ENCODE measurements at places on chromosomes 1 and 21.
A peak's percentile ranks its signal among the peaks of the same experiment; 100 is the strongest.

DNA sequence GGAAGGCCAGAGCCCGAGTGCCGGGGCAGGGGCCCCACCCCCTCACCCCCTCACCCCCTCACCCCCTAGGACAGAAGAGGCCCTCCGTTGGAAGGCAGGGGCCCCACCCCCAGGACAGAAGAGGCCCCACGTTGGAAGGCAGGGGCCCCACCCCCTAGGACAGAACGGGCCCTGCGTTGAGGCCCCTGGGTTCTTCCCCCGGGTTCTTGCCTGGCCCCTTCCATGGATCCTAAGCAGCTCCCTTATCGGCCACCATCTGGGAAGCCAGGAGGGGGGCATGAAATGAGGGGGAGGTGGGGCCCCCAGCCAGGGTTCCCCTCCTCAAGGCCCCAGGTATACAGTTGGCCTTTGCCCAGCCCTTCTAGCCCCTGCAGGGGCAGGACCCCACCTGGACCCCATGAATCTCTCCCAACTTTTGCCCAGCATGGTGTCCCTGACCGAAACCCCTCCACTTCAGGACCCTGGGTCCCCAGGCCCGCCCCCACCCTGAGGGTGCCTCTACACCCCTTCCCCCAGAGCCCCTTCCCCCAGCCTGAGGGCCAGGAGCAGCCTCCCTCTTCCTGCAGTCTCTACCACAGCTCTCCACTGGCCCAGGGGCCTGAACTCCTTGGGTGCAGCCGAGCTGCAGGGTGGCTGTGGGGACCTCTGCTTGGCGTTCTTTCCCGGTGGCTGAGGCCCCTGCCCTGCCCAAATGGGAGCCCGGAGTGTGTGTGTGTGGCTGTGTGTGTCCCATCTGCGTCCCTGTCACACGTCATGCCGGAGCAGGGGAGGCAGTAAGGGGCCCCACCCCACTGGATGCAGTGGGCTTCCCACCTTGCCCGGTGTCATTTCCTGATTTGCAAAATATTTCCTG, 4.3 kb upstream of the VWA1 start:
- peak; percentile 48 for DNase-seq

DNA sequence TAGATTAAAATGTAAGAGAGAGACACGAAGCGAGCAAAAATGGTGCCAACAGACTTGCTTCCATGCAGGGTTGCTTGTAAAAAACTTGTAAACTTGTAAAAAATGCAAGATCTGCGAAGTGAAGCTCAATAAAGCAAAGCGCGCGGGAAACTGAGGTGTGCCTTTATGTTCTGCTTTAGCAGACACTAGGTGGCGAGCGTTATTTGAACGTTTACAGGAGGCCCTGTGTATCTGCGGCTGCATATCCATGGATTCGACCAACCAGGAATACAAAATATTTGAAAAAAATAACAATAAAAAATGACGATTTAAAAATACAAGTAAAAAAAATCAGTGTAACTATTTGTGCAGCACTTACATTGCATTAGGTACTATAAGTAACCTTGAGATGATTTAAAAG, 1.5 kb downstream of the UBE2G2 start:
- peak; percentile 80 for DNase-seq

GRCh38 chr1:22457345-22457744, 5.7 kb downstream of the ZBTB40 start:
- DNase-seq = no peak

- DNase-seq = no peak
Measured at GRCh38 chr1:18348354-18348753, 132.4 kb upstream of the KLHDC7A start.

GRCh38 chr1:236425031-236425663, 31.1 kb downstream of the EDARADD start:
- no peak for DNase-seq

- no peak for DNase-seq
Measured at GRCh38 chr1:21174230-21174629, 2.5 kb downstream of the EIF4G3 start.

- no peak for DNase-seq
Measured at GRCh38 chr1:36320291-36320761, 3.1 kb downstream of the EVA1B start.

DNA sequence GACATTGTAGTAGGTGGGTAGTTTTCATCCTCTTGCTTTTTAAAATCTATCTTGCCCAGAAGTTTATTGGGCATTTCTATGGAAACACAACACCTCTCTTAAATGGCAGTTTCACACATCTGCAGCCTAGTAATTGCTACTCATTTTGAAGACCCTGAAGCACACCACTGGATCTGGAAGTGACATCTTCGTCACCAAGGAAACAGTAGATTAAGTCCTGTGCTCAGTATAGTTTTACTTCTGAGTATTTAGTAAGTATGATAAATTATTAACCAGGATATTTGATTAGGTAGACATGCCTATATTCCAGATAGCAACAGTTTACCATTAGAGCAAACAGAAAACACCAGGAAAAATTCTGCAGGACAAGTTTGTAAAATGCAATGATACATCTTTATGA, 48.7 kb downstream of the UCK2 start:
- DNase-seq = no peak

DNA sequence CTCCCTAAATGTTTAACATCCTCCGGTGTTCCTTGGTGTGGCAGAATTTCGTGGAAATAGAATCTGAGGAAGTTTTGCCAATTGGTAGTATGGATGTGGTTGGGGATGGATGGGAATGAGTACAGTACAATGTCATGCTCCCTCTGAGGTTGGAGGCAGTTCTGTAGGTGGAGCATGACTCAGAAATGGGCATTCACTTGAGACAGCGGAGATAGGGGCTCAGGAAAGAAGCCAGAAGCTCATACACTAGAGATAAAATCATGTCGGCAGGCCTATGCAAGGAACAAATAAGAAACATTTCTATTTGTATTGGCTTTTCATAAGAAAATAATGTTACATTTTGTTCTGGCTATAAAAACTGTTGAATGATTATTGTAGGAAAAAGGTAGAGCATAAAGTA, 196.0 kb downstream of the URB2 start:
- no peak for DNase-seq

GRCh38 chr1:93000751-93001175, 39.5 kb upstream of the DIPK1A start:
- DNase-seq = peak; percentile 37

DNA sequence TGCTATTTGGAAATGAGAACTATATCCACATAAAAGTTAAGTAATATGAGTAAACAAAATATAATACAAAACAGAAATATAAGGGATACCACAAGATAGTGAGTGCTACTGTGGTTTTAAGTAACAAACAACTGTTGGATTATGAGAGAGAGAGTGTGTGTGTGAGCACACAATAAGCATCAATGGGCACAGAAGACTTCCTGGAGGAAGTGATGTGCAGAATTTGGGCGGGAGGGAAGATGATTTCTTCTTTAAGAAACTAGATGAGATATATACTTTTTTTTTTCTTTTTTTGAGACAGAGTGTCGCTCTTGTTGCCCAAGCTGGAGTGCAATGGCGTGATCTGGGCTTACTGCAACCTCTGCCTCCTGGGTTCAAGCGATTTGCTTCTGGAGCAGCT, 7.9 kb upstream of the IER5 start:
- DNase-seq = no peak

- DNase-seq = no peak
Measured at GRCh38 chr1:27007909-27008582, 4.6 kb downstream of the TENT5B start.

DNA sequence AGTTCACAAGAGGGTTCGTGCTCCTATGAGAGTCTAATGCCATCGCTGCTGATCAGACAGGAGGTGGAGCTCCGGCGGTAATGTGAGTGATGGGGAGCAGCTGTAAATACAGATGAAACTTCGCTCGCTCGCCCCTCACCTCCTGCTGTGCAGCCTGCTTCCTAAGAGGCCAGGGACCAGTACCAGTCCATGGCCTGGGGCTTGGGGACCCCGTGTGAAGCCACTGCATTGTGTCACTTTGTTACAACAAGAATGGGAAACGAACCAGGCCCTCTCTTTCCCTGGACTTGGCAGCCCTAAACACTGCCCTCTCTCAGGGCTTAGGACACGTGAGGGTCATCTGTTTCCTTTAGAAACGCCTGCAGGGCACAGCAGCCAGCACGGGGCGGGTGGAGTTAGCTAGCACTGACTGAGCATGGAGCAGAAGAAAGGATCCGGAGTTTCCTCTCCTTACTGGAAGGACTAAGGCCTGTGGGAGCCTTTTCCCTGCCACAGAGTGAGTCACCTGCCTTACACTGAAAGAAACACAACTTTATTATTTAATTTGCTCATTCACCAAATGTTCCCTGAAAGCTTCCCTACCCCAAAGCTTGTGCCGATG, 185.2 kb upstream of the TMEM51 start:
- DNase-seq = no peak

DNA sequence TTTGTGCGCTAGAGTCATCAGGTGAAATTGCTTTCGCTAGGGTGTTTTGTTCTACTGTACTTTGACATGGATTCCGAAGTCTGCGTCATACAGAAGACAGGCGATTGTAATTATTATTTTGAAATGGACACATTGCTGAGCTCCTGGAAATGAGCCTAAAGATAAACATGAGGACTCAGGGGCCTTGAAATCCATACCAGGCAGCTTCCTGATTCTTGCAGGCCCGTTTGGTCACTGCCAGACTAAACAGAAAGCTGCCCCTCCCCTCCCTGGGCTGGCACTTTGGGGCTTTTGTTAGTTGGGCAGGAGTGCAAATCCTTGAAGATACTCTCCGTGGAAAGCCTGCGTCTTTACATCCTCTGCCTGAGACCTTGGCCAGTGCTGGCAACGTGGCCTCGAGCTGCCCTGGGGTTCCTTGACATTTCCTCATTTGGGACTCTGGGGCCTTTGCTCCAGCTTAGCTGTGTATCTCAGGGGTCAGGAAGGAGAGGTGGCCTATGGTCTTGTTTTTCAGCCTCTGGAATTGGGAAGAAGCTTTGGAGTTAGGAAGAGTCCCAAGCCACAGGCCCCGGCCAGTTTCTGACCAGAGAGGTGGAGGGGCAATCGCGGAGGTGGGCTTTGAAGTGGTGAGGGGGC, 26.9 kb upstream of the KCNE2 start:
- DNase-seq = no peak

GRCh38 chr1:216502528-216503162, 79.4 kb upstream of the USH2A start:
- DNase-seq = no peak

DNA sequence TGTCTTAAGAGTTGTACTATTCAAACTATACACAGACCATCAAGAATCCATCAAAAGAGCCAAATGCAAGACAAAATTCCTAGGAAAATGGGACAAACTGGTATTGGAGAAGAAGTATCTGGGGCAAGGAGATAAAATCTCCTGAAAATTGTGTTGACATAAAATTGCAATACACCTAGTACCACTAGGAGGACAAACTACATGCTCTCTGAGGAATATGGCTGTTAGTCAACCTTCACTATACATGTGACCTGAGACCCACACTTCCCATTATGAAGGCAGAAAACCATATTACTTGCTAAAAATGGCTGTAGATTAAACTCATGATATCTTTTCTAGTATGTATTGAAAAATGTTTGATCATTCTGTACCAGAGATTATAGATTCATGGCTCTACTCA, 30.0 kb downstream of the IRF2BP2 start:
- DNase-seq = no peak

DNA sequence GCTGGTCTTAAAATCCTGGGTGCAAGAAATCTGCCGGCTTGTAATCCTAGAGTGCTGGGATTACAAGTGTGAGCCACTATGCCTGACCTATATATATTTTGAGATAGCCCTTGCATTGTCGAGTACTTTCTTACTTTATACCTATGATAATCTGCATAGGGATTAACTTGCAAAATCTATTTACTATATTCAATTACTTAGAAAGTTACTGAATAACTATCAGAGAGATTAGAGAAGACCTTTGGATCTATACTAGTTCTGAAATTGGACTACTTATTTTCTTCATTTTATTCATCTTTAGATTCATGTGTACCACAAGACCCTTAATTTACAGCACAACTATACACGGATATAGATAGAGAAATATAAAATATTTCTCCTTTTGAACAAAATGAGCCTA, 1766.0 kb downstream of the NCAM2 start:
- DNase-seq = no peak

GRCh38 chr1:165207853-165208515, 148.5 kb downstream of the LMX1A start:
- no peak for DNase-seq

GRCh38 chr1:107184888-107185287, 44.0 kb downstream of the NTNG1 start:
- DNase-seq = no peak

GRCh38 chr1:47187231-47187925, 2.5 kb downstream of the PDZK1IP1 start:
- DNase-seq = no peak

DNA sequence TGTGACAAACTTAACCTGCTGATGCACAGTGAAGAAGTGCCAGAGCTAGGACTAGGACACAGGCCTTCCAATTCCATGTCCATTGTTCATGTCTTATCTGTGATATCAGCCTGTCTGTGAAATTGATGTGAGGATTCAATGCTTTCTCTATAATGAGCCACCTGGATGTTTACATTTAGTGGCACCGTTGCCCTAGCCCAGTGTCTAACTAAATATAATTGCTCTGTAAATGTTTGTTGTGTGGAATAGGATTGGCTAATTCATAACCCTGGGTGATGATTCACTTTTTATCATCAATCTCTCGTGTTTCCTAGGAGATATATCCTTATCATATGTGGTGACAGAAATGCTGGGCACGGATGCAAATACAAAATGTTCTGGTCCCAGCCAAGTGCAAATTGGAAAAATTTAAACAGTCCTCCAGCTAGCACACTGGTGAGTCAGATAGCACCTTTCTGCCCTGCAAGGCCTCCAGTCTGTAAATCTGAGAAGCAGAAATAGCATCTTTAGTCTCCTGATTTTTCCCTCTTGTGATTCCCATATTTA, 46.9 kb upstream of the GNG12 start:
- peak; percentile 95 for DNase-seq

DNA sequence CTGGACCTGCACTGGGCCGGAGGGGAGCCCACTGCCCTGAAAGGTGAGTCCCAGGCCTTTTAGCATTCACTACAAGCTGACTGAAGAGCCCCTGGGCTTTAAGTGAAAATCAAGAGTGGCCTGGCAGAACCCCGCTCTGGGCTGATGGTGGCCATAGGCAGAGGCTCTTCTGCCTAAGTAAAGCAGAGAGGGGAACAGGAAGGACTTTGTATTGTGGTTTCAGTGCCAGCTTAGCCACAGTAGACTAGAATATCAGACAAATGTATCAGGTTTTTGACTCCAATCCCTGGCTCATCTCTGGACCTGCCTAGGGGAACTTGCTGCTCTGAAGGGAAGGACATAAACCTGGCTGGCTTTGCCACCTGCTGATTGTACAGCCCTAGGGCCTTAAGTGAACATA, 10.2 kb upstream of the HENMT1 start:
- DNase-seq = no peak

DNA sequence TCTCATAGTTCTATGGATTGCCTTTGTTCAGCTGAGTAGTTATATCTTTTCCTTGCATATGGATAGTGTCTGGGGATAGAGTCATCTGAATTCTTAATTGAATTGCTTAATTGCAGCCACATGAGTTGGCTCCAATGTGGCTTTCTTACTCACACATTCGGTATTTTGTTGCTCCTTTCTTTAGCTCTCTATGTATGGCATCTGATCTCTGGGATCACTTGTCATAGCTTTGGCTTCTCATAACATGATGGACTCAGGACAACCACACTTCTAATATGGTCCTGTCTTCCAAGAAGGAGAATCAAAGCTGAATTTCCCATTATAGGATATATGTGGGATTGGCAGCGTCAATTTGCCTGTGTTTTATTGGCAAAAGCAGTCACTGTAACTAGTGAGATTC, 716.2 kb downstream of the NCAM2 start:
- no peak for DNase-seq

- no peak for DNase-seq
Measured at GRCh38 chr1:194293851-194294405, 1107.5 kb upstream of the B3GALT2 start.

- DNase-seq = no peak
Measured at GRCh38 chr1:81455481-81455880, 345.3 kb upstream of the ADGRL2 start.

Data from NCI-H1694 (cell line).